ENCODE measurements at places on chromosomes 6 and 20. TPM values are rescaled to one million over a fixed set of nuclear protein-coding genes. Genes with fewer than 3 reads are reported as not detected.
A peak's percentile ranks its signal among the peaks of the same experiment; 100 is the strongest.

SNAP25 gene
- not detected for total RNA-seq

SGK2 gene
- not detected for total RNA-seq

TTLL9 gene
- not detected for total RNA-seq

RUNX2 gene
- 4.8 TPM for total RNA-seq

TTK gene
- total RNA-seq = 36.0 TPM

ZSWIM1 gene
- 11.1 TPM for total RNA-seq

ZFAND3 gene
- 36.3 TPM for total RNA-seq

DNA sequence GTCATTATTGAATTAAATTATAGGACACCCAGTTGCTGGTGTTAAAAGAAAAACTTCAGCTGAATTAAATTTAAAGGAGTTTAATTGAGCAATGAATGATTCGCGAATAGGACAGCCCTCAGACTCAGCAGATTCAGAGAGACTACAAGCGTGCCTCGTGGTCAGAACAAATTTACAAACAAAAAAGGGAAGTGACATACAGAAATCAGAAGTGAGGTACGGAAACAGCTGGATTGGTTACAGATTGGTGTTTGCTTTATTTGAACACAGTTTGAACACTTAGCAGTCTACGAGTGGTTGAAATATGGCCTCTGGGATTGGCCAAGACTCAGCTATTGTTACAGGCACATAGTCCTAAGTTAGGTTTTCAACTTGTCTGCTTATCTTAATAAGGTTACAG, 25.8 kb upstream of the TNFRSF21 start:
- DNase-seq = no peak

- no peak for DNase-seq
Observed at GRCh38 chr6:150712505-150713252, 113.0 kb downstream of the PLEKHG1 start.

GRCh38 chr6:97059473-97059872, 134.9 kb downstream of the KLHL32 start:
- no peak for DNase-seq

GRCh38 chr6:53029761-53030160, 34.7 kb upstream of the GSTA4 start:
- DNase-seq = no peak

DNA sequence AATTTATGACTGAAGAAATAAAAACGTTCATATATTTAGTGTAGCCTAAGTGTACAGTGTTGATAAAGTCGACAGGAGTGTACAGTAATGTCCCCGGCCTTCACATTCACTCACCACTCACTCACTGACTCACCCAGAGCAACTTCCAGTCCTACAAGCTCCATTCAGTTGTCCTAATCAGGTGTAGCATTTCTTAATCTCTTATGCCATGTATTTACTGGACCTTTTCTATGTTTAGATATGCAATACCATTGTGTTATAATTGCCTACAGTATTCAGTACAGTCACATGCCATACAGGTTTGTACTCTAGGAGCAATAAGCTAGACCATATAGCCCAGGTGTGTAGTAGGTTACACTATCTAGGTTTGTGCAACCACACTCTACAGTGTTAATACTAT, 610.2 kb upstream of the NOX3 start:
- DNase-seq = no peak

GRCh38 chr6:109381061-109381746, 1.1 kb downstream of the CD164 start:
- no peak for DNase-seq

- no peak for DNase-seq
Observed at GRCh38 chr20:24955045-24955444, 6.0 kb downstream of the CST7 start.

DNA sequence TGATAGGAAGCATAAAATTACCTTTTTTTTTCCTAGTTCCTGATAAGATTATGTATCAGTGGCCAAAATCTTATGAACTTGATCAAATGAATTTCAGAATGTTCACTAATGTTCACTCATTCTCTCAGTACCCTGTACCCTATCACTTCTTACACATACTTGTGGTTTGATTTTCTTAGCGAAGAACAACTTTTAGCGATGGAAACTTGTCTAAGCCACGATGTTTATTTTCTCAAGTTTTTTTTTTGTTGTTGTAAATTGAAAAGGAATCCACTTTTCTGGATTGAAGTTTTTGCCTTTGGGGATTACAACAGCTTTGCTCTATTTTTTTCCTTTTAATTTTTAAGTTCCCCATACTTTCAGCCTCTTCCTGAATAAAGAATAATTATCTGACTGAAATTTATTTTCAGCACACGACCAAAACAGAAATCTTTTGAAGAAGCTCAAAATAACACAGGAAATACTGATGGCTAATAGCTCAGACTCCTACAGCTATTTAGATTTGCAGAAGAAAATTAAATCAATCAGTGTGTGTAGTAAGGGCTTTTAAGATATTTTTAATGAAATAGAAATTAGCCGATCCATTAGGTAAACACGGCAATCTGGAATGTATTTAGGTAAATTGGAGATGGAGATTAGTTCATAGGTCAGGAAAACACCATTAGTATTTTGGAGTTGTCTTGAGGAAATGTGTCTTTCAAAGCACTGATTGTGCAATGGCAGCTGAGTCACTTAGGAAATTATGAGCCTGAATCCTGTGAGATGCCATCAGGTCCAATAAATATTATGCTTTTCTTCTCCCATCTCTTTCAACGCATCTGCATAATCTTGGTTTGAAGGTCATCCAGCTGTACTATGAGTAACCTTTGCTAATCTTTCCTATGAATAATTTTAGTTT, 217.5 kb downstream of the GJA1 start:
- no peak for DNase-seq

GRCh38 chr6:53432318-53433161, 83.8 kb upstream of the ELOVL5 start:
- no peak for DNase-seq

- DNase-seq = no peak
Observed at GRCh38 chr20:19599200-19599599, 158.9 kb upstream of the RIN2 start.

DNA sequence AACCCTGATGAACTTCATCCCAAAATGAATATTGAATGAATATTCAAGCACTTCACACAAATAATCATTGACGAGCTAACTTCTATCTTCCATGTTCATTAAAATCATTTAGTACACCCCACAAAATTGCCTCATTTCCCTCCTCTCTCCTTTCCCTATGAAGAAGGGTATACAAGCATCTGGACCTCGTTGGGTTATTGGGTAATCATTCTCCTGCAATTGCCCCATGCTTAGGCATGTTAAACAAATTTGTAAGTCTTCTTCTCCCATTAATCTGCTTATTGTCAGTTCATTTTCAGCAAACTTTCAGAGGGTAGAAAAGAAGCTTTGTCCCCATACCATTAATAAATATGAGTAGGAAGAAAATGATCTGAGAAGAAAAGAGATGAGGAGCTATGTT, 27.6 kb downstream of the PRKN start:
- no peak for DNase-seq

GRCh38 chr6:130655586-130655985, 171.6 kb upstream of the SMLR1 start:
- no peak for DNase-seq

- DNase-seq = no peak
Observed at GRCh38 chr6:78615430-78615904, 251.9 kb upstream of the IRAK1BP1 start.

DNA sequence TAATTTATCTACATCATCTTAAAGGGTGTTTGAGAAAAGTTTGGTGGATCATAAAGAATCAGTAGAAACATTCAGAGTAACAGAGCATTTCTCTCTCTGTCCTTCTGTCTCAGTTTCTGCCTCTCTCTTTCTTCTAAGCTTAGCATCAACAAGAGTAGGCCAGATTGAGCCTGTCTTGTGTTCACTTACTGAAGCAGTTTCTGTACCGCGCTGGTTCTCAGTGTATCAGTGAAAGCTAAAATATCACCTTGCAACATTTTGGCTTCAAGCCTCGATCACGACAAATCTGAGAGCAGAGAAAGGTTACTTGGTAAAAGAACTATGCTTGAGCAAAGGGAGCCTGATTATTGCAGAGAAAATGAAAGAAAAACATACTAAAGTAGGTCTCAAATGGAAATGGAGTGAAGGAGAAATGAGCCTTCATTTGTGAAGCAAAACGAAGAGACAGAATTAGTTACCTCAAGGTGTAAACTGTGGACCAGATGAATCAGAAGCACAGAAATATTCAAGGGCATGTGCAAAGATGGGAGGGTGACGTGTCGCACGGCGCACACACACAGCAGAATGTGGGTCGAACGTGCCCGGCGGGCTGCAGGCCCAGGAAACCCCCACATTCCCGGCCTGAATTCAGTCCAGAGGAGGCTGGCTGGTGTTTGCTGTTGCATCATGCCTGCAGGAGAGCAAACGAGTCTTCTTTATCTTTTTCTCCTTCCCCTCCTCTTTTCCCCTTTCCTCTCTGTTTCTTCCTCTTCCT, 509.3 kb downstream of the QKI start:
- no peak for DNase-seq

DNA sequence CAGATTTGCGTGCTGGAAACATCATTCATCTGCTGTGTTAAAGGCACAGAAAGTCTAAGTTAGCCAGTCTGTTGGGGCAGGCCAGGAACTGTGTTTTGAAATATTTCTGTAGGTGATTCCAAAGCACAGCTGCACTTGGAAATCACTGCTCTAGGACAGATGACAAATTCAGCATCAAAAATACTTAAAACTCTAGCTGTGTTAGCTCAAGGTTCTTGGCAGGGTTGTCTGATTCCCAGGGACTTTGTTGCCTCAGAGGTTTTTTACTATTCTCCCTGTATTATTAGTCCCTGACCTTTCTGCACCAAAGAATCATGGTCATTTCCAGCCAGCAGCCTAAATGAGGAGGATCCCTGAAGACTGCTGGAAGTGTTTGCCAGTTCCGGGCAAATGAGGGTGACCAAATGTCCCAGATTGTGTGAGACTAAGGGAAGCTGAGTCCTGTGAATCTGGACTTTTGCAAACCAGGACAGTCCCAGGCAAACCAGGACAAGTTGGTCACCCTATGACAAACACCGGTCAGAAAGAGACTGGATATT, 84.3 kb upstream of the TMEM30A start:
- DNase-seq = no peak

DNA sequence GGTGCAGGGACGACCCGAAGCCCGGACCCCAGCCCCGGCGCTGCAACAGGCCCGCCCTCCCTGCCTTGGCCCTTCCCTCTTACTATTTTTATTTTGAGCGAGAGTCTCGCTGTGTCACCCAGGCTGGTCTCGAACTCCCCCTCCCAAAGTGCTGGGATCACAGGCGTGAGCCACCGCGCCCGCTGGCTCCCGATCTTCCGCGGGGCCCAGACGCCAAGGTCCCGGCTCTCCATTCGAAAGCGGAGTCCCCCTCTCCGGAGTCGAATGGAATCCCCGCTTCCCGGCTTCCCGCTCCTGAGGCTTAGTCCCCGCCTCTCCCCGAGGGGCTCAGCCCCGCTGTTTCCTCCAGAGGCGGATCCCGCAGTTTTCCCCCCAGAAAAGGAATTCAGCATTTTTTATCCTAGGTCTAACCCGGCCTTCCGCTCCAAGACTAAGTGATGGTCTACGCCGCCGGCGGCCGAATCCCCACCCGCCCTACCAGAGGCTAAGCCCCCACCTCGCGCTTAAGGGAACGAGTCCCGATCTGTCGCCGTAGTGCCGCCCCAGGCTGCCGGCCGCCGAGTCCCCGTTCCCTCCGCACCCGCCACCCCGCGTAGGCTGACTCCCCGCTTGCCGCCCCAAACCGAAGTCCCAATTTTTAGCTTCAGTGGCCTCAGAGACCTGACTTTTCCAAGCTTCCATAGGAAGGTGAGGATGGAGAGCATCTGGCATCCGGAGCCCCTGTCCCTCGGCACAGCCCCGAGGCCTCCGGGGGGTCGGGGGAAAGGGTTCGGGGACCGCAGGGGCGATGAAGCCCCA, 11.5 kb upstream of the TMC2 start:
- DNase-seq = peak; percentile 51

GRCh38 chr6:20629509-20629908, 95.3 kb downstream of the CDKAL1 start:
- DNase-seq = no peak

GRCh38 chr20:54140927-54141566, 32.7 kb downstream of the CYP24A1 start:
- DNase-seq = no peak

DNA sequence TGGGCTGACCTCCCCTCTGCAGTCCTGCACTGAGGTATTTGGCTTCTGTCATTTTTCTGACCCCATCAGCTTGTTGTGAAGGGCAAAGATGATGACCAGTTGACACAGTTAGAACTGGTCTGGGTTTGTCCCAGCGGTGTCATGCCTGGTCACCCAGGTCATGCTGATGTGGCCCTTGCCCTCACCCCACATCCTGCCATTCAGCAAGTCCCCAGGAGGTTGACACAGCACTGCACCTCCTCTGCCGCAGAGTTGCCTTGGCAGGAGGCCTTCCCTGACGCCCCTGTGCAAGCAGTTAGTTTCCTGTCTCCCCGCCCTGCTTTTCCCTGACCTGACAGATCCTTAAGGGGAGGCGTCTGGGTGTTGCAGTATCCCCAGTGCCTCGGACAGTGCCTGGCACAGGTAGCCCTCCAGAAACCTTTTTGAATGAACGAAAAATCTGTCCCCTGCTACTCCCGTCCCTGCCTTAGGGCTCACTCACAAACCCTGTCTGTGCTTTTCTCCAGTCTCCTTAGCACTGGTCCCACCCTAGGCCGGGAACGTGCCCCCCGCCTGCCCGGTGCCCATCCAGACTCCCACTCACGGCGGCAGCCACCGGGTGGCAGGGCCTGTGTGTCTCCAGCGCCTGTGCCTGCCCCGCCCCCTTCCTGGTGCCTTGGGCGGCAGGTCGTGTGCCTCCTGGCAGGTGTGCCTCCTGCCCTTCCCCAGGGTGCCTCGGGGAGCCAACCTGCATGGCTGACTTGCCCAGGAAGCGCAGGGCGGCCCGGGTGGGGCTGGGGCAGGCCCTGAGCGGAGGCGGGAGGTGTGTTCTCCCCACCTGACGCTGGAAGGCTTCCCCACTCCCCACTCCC, 146.3 kb upstream of the RNF24 start:
- no peak for DNase-seq

Data from activated naive CD8-positive, alpha-beta T cell treated with anti-CD3 and anti-CD28 coated beads for 36 hours (primary cell).